ENCODE measurements at places on chromosomes 3 and 15. TPM values are rescaled to one million over a fixed set of nuclear protein-coding genes. Genes with fewer than 3 reads are reported as not detected.
A peak's percentile ranks its signal among the peaks of the same experiment; 100 is the strongest.

BFSP2 gene
- not detected for polyA plus RNA-seq

CLDN16 gene
- not detected for polyA plus RNA-seq

MEIS2 gene
- 26.2 TPM for polyA plus RNA-seq

MAP1A gene
- polyA plus RNA-seq, result 0.68 TPM

DNA sequence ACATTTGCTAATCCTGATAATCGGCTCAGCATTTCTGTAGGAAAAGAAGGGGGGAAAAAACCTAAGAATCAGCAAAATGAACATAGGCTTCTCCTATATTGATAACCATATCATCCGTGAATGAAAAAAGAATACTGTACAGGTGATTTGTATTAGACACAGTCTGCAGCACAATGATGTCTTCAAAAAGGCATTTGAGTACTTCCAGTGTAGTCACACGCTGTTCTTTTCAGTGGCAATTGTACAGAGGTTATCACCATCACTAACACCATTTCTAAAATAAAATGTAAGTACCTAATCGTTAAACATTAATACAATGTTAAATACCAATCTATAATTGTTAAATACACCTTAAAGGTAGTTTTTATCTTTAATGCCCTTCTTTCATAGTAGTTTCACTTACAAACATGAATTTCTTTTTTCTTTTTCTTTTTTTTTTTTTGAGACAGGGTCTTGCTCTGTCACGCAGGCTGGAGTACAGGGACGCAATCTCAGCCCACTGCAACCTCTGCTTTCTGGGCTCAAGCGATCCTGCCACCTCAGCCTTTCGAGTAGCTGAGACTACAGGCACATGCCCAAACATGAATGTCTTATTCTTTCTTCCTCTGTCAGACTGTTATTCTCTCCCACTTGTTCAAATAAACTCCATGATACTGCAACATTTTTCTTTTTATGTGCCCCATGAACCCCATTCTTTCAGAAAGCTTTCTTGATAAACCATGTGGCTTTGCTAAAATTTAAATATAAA lies 18.4 kb downstream of the GOLGB1 start:
- no peak for DNase-seq

DNA sequence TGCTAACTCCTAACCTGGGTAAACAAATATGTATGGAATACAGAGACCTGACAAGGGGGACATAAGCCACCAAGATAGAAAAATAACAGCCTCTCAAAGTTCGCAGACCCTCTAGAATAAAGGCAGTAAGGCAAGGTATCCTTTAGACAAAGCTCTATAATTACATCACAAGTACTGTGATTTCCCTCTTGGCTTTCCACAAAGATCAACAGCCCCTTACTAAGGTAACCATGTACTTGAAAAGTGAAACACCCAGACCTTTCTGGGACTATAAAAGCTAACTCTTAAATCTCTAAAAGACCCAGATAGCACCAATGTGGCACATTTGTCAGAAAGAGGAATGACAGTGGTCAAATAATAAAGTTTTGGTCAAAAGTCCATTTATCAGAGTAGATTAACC lies 51.9 kb downstream of the TBL1XR1 start:
- DNase-seq, result no peak

DNA sequence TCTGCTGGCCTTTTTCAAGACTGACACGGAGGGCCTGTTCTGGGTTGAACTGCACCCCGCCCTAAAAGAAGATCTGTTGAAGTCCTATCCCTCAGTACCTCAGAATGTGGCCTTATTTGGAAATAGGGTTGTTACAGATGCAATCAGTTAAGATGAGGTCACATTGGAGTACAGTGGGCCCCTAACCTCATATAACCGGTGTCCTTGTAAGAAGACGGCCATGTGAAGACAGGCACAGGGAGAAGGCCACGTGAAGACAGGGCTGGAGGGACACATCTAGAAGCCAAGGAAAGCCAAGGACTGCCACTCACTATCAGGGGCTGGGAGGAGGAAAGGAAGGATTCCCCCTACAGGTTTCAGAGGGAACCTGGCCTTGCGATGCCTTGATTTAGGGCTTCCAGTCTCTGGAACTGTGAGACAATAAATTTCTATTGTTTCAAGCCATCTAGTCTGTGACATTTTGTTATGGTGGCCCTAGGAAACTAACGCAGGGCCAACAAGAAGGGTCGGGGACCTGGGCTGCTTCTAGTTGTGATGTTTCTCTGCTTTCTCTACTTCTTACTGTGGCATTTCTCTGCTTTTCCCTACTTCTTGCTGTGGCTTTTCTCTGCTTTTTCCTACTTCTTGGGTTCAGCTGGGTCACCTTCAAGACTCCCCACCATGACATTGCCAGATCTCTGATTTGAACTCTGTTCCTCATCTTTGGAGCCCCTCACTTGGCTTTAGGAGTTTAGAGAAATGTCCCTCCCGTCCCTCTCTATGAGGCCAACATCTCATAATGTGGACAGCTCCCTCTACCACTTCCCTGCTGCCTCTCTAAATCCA lies 4.8 kb upstream of the CCDC174 start:
- no peak for DNase-seq

GRCh38 chr15:62124973-62125303 lies 40.1 kb downstream of the C2CD4B start:
- peak; percentile 73 for DNase-seq

- no peak for DNase-seq
Observed at GRCh38 chr3:147404800-147405230, 1.5 kb downstream of the ZIC4 start.

DNA sequence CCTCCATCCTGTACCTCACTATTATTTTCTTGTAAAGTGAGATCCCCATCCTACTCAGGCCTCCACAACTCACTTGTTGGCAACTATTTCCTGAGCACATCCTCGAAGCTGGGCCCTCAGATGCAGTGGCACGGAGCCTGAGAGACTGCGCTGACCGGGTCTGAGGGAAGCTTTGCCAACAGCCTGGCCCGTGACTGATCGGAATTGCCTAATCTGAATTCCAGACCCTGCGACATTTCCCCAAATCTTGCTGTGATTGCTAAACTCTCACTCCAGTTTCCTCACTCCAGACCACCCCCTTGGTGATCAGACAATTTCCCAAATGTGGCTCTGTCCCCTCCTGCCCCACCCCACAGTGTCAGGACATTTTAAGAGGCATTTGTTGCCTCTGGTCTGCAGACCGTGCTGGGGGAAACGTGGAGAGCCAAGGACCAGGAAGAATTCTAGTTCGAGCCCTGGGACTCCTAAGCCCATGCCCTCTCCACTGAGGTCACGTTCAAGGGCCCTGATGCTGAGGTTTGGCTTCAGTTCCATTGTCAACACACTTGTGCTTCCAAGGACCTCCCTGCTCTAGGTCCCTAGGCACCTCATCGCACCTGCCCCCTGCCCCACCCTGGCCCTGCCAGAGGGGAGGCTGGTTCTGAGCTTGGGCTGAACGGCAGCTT lies 22.8 kb downstream of the KLHL25 start:
- peak; percentile 62 for DNase-seq

GRCh38 chr3:69209413-69209812 lies 87.0 kb upstream of the LMOD3 start:
- no peak for DNase-seq

GRCh38 chr3:14428087-14429033 lies 26.0 kb downstream of the SLC6A6 start:
- no peak for DNase-seq
